Gastrocnemius medialis (tissue), 4 donors: ENCODE measurements at places on chromosomes 11 and 22. TPM values are rescaled to one million over a fixed set of nuclear protein-coding genes. Genes with fewer than 3 reads are reported as not detected.
A peak's percentile ranks its signal among the peaks of the same experiment; 100 is the strongest.

- DNase-seq: no peak
- no peak overlapping the region for H3K4me3 ChIP-seq
- H3K36me3 ChIP-seq: no peaks in the 10 kb centered on the region
- no peak overlapping the region for H3K27ac ChIP-seq
- H3K4me1 ChIP-seq: no peaks in the 10 kb centered on the region
These were observed 131.2 kb upstream of the B3GAT1 start for GRCh38 chr11:134543241-134543640.

GRCh38 chr22:23029521-23030228, 40.6 kb upstream of the GNAZ start:
- H3K27ac ChIP-seq: no peak overlapping the region
- DNase-seq: no peak
- no peak overlapping the region for H3K4me3 ChIP-seq
- no peaks in the 10 kb centered on the region for H3K36me3 ChIP-seq

DNA sequence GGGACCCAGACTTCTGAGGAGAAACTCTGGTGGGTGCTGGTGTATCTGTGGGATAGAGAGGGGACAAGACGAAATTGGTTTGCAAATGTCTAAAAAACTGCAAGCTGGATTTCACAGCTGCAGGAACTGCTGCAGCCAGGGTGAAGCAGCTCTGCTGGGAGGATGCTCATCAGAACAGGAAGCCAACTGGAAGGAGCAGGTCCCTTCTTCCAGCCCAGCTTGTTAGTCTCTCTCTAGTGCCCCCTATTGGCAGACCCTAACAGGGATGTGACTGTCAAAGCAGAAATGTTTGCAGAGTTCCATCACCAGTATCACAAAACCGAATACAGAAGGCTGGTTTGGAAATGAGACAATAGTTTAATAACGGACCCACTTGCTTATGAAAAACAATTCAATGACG, 74.8 kb upstream of the SLC22A12 start:
- H3K4me3 ChIP-seq: no peak overlapping the region
- H3K36me3 ChIP-seq: no peaks in the 10 kb centered on the region
- no peak for DNase-seq

DNA sequence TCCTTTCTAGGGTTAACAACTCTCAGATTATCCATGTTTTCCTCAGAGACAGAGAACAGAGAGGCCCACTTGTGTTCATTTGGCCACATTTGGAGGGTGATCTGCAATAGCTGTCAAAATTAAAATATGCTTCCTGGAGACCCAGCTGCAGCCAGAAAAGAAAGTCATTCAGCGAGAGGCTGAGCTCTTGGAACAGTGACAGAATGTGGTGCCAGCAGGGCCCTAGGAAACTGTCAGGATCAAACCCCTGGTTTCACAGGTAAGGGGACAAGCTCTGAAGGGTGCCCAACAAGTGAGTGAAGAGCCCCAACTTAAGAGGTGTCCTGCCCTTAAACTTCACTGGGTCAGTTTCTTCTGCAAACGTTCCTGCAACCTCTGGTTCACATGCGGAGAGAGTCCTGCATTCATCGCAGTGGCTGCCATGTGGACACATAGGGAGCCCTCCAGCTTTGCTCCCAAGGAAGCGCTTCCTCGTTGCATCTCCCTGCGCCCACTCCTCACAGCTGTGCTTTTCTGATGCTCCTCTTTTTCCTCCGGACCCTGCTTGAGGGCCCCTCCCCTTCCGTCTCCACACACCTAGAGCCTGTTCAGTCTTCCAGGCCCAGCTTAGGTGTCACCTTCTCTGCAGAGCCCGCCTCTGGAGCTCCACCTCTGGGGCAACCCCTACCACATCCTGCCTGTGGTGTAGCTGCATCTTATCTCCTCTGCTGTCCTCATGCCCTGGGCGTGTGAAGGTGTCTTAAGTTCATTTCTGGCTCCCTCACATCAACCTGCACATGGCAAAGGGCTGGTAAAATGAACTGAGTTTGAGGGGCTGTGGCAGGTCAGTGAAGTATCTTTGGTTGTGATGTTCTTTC, 3.9 kb downstream of the UCP3 start:
- H3K27ac ChIP-seq: peak overlapping the region; percentile 99
- H3K4me3 ChIP-seq: peak overlapping the region; percentile 75
- peaks cover 51% of the 10 kb centered on the region for H3K4me1 ChIP-seq
- H3K36me3 ChIP-seq: peaks cover 62% of the 10 kb centered on the region
- no peak for DNase-seq

GRCh38 chr11:120785576-120785975, 238.3 kb upstream of the TBCEL start:
- H3K27ac ChIP-seq: no peak overlapping the region
- no peaks in the 10 kb centered on the region for H3K36me3 ChIP-seq
- H3K27me3 ChIP-seq: peaks cover 6% of the 10 kb centered on the region
- H3K4me3 ChIP-seq: no peak overlapping the region

DNA sequence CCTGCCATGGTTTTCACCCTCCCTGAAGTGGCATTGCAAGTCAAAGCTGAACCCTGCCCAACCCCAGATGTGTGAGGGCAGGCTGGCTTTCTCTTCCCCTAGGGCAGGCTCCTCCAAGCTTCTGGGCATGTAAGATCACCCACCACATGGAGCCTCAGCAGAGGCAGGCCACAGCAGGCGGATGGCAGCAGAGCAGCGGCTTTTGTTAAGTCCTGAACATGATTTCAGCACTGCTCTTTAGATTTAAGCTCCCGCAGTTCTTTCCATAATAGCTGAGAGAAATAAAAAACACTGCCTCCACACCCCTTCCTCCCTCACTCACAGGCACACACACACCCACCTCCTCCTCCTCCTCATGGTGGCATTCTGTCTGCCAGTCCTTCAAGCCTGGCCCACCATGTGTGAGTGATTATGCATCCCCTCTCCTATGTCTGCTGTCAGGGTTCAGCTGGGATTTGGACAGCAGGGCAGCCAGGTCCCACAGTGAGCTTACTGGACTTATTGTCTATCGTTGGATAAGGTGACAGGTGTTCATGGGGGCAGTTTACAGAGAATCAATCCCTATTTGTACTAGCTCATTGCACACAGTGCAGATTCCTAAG, 5.0 kb upstream of the NTM start:
- H3K4me3 ChIP-seq: no peak overlapping the region
- no peaks in the 10 kb centered on the region for H3K4me1 ChIP-seq
- no peak overlapping the region for H3K27ac ChIP-seq
- H3K27me3 ChIP-seq: no peaks in the 10 kb centered on the region
- H3K36me3 ChIP-seq: no peaks in the 10 kb centered on the region

The TPBGL gene
- not detected for total RNA-seq

The C11orf87 gene
- not detected for total RNA-seq

The OSBP2 gene
- 3.0 TPM for total RNA-seq

The CNIH2 gene
- total RNA-seq: not detected

The HSPA8 gene
- 1,596 TPM for total RNA-seq

The DDX25 gene
- not detected for total RNA-seq
